ENCODE measurements at places on chromosomes 3 and 15.

DNA sequence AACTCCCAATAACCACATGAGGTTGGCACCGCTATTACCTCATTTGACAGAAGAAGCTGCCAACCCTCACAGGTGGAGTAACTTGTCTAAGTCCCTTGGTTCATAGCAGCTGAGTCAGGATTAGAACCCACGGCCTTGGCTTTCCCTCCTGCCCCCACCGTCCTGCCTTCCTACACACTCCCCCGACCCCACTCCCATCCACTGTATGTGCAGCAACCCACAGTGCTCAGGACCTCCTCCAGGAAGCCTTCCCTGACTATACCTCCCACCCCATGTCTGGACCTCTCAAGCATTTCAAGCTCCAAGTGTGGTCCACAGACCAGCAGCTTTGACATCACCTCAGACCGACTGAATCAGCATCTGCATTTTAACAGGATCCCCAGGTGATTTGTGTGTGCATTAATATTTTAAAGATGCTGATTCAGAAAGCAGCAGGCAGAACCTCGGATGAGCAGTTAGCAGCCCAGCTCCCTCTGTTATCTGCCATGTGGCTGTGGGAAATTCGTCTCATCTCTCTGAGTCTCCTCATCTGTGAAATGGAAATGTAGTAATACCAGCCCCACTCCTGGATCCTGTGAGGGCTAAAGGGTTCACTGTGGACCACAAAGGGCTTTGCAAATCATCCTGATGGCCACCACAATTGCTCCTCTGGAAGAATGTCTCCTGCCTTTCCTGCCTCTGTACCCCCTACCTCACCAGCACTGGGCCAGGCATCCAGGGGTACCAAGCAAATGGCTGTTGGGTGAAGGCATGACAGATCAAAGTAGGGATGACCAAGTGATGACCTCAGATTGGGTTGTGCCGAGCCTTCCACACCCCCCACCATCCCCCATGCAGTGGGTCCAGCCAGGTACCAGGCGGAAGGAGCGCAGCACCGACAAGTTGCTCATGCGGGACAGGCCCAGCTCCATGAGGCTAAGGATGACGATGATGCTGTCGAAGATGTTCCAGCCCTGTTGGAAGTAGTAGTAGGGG is 62.7 kb downstream of the SCN5A start:
- no peak for DNase-seq

DNA sequence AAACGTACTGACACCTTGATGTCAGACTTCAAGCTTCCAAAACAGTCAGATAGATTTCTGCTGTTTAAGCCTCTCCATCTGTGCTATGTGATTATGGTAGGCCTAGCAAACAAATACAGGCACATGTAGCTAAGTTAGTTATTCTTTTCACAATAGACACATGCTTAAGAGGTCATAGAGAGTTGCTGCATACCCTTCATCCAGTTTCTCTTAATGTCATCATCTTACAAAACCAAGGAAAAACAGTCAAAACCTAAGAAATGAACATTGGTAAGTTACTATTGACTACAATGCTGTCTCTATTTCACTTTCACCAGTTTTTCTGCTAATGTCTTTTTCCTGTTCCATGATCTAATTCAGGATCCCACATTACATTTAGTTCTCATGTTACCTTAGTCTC is 946.8 kb downstream of the TUSC7 start:
- DNase-seq, result no peak

- no peak for DNase-seq
Measured at GRCh38 chr3:32403663-32404062, 12.0 kb downstream of the CMTM7 start.

GRCh38 chr15:29573197-29573838 is 248.9 kb downstream of the TJP1 start:
- DNase-seq, result no peak

All from NCI-H187 (cell line).